ENCODE measurements at places on chromosomes 4 and X.

- DNase-seq, result peak; percentile 1
Measured at GRCh38 chr4:166977596-166977995, 256.7 kb downstream of the SPOCK3 start.

GRCh38 chrX:29419774-29420553 is 795.4 kb upstream of the MAGEB2 start:
- peak; percentile 10 for DNase-seq

DNA sequence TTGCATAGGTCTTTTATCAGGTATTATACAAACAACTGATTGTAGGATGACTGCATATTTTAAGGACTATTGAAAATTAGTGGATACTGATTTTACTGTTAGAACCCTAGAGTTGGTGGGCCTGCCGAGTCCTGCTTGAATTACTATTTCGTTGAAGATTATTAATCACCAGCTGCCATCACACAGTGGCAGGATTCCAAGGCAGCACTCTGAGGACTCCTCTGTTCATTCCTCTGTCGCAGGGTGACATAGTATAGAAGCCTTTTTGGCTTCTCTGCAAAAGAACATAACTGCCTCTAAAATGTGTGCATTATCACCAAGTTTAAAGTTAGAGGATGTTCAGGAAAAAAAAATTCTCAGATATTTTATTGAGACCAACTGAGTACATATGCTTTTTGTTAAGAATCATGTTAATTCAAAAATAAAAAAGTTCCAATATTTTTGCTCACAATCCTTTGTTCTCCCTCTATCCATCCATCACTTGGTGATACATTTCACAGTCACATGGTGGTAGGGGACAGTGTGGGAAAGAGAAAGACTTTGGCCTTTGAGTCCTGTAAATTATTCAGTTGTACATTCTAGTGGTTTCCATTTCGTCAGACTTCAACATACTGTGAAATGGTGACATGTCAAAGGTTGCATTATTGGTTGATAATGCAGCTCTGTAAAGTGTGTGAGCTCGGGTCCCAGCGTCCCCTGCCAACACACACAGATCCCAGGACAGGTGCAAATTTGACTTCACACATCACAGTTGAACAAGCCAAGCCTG is 332.5 kb downstream of the GRID2 start:
- no peak for DNase-seq

DNA sequence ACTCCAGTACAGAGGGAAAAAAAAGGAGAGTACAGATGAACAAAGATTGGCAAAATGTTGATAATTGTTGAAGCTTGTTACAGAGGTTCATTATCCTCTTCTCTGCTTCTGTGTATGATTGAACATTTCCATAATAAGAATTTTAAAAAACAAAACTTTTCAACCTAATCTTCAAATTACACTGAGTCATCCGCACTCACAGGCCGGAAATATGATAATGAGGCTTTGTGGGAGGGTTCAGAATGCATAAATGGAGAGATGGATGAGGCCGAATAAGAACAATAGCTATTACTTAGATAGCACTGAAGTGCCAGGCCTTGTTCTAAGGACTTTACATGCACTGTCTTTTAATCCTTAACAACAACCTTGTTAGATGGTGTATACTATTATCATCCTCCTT is 4.6 kb upstream of the ERCC6L start:
- no peak for DNase-seq

GRCh38 chrX:9355739-9356138 is 109.1 kb upstream of the TBL1X start:
- no peak for DNase-seq

GRCh38 chrX:69896046-69896445 is 153.7 kb downstream of the AWAT2 start:
- no peak for DNase-seq

All from lung (tissue), 17 donors.